Activated CD4-positive, alpha-beta T cell treated with anti-CD3 and anti-CD28 coated beads for 24 hours (primary cell): ENCODE measurements at places on chromosomes 16 and 17.

- DNase-seq, result no peak
These were observed 2.5 kb downstream of the DUSP14 start for GRCh38 chr17:37492167-37492566.

- no peak for DNase-seq
These were observed 56.5 kb downstream of the KSR1 start for GRCh38 chr17:27512511-27513346.

DNA sequence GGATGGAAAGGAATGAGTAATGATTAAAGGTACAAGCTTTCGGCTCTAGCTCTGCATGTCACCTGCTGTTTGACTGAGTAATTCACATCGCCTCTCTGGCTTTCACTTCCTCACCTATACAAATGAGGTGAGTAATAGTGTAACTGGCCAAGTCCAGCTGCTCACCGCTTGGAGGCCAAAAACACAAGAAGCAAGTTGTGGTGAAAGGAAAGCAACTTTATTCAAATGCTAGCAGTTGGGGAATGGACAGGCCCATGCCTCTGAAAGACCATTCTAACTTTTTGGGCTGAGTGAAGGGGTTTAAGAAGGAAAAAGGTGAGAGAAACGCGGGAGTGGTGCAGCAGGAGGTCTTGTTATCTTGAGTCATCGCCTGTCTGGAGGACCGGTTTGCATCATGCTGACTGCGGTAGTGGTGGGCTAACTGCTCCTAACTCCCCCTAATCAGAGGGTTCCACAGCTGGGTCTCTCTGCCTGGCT lies 45.7 kb upstream of the CSNK2A2 start:
- DNase-seq, result no peak

DNA sequence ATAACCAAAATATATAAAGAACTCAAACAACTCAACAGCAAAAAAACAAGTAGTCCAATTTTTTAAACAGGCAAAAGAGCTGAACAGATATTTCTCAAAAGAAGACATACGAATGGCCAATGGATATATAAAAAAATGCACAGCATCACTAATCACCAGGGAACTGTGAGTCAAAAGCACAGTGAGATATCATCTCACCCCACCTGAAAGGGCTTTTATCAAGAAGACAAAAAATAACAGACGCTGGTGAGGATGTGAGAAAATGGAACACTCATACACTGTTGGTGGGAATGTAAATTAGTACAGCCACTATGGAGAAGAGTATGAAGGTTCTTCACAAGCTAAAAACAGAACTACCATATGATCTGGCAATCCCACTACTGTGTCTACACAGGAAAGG lies 7.4 kb downstream of the XYLT1 start:
- DNase-seq, result no peak

DNA sequence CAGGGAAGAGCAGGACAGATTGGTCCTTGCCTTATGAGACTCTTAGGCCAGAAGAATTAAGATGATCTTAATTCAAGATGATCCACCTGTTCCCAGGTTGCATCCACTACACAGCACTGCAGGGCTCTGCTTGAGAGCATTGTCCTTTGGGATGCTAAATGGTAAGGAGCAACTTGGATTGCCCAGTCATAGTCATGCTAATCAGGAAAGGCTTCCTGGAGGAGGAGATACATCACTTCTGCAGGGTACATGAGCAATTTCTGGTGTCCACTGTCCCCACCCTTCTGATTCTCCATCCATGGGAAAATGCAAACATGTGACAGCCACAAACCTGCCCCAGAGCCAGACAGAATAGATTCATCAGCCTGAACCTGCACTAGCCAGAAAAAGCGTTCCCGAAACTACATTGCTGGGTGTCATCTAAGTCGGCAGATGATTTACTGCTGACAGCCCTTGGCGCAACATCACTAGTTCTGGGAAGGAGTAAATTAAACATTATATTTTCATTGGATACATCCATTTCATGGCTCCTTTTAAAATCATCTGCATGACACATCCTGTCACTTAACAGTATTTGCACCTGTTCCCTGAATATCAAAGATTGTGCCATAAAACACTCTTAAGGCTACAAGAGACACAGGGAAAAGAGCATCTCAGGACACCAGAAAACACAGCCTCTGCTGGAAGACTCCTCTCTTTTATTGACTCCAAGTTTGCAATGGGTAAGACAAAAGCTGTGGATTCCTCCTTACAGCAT lies 282.2 kb downstream of the MAF start:
- DNase-seq, result no peak

DNA sequence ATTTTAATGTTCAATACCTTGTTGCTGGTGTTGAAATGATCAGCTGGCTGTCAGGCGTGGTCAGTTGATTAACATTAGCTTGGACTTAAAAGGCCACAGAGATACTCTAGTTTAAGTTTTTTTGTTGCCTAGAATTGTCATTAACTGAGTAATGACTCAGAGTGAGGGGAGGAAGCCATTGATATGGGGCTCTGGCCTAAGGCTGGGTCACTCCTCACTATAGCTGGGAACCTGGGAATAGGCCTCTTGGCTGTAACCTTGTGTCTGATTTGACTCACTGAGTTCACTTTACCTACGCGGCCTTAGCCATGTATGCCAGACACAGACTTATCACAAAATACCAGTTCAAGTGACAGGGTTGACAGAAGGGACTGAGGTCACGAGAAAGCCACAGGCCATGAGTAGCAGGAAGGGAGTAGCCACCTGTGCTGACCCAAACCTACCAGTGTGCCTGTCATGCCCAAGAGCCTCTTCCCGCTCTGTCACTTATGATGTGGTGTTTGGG lies 37.9 kb upstream of the ADCY7 start:
- DNase-seq, result no peak

DNA sequence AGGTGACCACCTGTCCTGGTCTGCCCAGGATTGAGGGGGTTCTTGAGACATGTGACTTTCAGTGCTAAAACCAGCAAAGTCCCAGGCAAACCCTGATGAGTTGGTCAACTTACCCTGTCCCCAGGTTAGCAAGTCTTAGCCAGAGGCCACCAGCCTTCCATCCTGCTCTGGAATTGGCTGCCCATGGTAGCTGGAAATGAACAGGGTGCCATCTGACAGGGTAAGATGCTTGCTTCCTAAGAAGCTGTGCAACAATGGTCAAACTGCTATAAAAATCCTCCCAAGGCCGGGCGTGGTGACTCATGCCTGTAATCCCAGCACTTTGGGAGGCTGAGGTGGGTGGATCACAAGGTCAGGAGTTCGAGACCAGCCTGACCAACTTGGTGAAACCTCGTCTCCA lies 22.8 kb upstream of the MTMR4 start:
- no peak for DNase-seq
